Caco-2 (cell line): ENCODE measurements at places on chromosomes 16 and 17.

GRCh38 chr17:40284085-40284713, 3.5 kb upstream of the CDC6 start:
- DNase-seq: peak; percentile 80

GRCh38 chr17:36092230-36092629, 2.3 kb upstream of the CCL3 start:
- no peak for DNase-seq

DNA sequence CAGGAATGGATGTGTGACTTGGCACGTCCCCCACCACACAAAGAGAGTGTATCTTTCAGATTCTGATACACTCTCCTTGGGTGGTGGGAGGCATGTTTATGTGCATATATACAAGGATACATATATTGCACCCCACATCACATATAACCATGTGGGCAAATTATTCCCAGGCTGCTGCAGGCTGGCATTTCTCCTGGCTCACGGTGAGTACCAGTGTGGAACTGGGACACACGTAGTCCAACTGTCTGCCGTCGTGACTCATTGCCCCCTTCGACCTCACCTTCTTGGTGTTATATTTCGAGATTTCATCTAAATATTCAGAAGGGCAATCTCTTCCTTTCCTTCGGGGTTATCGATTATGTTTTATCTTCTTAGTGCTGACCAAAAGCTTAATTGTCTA, 24.4 kb downstream of the ARHGAP44 start:
- DNase-seq: no peak

GRCh38 chr16:89324056-89325010, 106.8 kb downstream of the ZNF778 start:
- no peak for DNase-seq

DNA sequence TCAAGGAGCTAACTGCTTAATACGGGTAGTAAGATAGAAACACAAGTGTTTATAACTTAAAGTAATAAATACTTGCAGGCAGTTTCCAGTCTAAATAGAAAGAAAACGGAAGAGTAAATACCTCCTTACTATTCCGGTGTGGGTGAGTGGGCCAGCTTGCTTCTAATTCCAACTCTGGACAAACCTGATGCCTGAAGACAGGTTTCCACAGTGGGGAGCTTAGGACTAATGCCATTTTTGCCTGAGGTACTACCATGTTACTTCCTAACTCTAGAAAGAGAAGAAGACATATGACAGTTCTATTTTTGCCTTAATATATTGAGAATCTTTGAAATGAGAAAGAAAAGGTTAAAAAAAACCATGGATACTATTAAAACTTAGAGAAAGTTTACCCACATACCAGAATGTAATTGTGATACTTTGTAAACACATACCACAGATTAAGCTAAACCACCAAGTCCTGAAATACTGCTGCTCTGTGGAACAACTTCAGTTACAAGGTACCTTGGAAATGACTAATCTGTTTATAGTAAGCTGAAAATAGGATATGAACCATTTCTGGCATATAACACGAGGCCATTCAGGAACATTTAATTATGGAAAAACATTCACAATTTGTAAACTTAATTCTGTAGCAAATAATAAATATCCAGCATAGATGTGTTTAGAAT, 70.2 kb downstream of the ZZEF1 start:
- no peak for DNase-seq
